ENCODE measurements at places on chromosomes 16 and 17.

- DNase-seq: no peak
Observed at GRCh38 chr17:17590883-17591354, 589 bp downstream of the PEMT start.

DNA sequence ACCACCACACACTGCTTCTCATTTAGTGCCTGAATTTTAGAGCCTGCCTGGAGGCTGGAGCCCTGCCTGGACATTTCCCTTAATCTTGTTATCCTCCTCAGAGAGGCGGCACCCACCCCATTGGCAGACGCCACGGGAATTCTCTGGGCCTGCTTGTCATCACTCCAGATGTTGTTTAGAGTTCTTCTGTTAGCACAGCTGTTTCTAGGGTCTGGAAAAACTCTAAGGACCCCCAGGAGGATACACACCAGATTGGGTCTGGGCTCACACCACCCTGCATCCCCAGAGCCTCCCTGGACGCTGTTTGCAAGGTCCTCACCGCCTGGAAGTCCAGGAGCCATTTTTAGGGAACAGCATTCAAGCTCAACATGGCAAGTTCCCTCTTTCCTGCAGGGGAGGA lies 565 bp upstream of the XAF1 start:
- DNase-seq: no peak

DNA sequence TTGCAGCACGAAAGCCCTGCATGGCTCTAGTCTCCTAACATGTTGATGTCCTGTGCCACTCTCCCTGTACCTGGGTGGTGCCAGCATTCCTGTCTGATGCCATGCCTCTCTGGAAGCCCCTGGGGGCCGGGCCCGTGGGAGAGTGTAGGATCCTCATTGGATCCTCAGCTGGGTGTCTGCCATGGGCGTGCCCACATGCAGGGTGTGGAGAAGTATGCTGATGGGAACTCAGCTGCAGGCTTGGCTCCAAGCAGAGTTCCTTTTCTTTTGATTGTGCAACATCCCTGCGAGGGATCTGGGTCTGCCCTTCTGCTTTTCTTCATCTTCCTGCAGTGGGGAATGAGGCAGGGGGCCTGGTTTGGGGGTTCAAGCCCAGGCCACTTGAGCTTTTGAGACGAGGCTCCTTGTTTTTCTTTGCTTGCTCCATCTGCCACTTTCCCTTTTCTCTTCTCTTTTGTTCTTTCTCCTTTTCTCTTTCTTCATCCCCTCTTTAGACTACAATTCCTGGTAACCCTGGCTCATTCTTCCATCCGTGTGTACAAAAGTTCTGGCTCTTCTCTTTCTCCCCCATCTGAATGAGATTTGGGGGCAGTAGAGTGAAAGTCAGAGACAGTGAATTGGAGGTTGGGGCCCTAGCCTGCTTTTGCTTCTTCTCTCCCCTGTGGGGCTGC lies 32.9 kb downstream of the KSR1 start:
- no peak for DNase-seq

- DNase-seq: no peak
Observed at GRCh38 chr16:5036228-5037156, 2.8 kb upstream of the NAGPA start.

- DNase-seq: peak; percentile 21
Observed at GRCh38 chr17:9022573-9023391, 1.5 kb downstream of the NTN1 start.

GRCh38 chr17:69486779-69487637 lies 72.5 kb downstream of the MAP2K6 start:
- no peak for DNase-seq

GRCh38 chr16:13206606-13207005 lies 305.2 kb downstream of the SHISA9 start:
- no peak for DNase-seq

DNA sequence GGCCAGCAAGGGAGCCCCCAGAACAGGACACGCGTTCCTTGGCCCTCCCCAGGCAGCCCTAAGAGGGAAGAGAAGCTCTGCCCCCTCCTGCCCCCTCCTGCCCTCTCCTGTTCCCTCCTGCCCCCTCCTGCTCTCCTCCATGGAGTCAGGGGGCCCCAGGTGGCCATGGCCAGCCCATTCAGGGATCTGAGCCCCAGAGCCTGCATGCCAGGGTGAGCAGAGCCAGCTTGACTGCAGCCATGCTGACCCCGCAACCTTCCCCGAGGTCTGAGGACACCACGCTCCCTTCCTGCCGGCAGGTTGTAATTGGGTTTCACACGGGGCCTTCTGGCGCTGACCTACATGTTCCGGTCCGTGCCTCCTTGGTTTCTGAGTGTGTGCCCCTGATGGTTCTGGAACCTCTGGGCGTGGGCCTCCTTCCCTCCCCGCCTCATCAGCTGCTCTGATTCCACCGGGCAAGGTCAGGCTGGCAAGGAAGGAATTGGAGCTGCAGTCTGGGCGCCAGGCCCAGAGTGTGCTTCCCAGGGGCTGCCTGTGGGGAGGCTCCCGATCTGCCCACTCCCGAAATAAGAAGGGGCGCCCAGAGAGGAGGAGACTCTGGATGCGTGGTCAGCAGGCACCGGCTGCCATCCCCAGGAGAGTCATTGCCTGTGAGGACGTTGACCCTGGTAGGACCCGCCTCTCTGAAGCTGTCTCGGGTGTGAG lies 23.7 kb upstream of the NPTX1 start:
- DNase-seq: no peak

- DNase-seq: no peak
Observed at GRCh38 chr17:50598487-50598886, 36.2 kb upstream of the ABCC3 start.

DNA sequence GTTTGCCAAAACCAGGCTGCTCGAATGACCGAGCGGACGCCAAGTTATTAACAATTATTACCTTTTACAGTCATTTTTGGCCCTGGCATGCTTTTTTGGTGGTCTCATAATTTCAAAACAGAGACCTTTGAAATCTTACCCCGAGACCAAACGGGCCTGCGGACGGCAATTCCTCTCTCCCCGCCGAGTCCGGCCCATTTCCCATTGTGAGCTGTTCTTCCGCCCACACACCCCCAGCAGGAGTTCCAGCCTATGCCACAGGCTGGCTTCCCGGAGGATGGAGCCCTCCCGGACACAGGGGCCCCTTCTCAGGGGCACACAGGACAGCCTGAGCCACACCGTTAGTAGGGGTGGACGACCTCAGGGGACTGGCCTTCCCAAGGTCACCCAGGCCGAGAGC lies 130.7 kb downstream of the C16orf95 start:
- no peak for DNase-seq

DNA sequence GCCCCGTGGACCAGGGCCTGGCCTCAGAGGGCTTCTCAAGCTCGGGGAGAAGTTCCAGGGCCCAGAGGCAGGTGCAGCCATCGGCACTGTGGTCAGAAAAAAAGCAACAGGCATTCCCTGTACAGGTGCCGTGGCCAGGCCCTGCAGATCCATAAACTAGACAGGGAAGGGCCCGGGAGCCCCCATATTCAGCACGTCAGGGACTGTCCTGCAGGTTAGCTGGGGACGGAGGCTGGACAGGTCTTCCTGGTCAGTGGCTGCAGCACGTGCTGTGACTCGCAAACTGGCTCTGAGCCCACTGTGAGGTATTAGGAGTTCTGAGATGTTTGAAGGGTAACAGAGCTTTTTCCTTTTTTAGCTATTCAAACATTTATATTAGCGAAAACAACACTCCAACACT lies 15.0 kb upstream of the C16orf95 start:
- no peak for DNase-seq

DNA sequence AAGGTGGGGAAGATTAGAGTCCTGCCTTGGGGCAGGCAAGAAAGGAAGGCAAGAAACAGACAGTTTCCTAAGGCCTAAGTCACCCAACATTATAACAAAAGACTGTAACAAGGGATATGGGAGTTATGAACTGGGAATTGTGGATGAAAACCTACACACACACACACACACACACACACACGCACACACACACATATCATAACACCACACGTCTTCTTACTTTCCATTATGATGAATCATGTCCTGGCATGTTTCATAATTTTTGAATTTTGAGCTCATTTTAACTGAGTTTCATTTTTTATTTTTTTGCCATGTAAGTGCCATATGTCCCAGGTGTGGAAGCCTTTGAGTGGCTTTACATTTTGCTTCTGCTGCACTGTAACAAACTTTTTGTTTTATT lies 29.9 kb downstream of the HS3ST2 start:
- no peak for DNase-seq

- DNase-seq: peak; percentile 44
Observed at GRCh38 chr16:16025214-16025968, 76.0 kb downstream of the ABCC1 start.

- DNase-seq: no peak
Observed at GRCh38 chr17:13538841-13539411, 62.8 kb downstream of the HS3ST3A1 start.

DNA sequence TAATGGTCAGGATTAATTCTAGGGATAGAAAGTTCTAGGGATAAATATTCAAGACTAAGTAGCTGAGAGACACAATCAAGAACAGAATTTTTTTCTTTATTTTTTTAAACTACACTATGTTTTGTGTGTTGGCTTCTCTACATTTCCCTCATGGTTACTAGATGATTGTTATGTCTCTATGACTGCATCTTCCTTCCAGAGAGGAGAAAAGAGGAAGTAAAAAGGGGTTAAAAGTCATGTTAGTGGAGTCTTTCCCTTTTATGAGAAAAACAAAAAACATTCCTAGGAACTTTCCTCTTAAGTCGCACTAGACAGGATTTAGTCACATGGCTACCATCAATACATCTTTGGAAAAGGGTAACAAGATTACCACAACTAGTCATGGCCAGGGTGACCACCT lies 375.0 kb downstream of the KCNJ2 start:
- DNase-seq: no peak

DNA sequence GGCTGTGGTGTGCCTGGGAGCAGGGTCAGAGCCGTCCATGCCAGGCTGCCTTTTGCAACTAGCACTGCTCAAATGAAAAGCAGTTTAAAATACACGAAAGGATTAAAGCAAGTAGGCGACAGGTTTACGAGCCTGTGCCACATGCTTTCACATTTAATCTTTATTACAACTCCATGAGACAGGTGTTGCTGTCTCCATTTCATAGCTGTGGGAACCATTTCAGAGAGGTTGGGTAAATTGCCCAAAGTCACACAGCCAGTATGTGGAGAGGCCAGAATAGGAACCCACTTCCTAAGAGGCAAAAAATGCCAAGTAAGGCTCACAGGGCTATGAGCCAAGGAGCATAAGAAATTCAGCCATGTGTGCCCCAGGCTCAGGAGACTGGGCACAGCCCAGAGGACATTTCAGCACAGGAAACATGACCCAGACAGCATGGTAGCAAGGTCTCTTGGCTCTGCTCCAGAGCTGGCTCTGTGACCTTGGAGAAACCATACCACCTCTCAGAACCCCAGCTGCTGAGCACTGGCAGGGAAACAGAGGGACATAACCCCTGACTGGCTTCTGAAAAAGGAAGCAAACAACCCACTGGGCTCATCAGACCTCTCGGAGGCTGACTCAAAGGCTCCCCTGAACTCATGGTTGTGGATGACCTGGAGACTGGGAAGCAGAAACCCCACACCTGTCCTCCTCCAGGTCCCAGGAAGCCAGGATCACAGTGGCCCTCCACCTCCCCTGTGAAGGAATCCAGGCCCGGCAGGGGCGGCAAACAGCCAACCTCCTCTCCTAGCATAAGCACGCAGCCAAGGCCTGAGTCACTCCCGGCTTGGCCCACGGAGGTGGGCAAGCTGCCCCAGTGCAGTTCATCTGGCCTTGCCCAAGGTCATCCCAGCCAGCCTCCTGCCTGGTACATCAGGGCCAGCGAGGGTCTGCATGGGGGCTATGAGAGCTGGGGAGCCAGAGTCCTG lies 40.3 kb upstream of the MRPS23 start:
- DNase-seq: no peak

- no peak for DNase-seq
Observed at GRCh38 chr17:55430541-55431288, 9.1 kb upstream of the MMD start.

DNA sequence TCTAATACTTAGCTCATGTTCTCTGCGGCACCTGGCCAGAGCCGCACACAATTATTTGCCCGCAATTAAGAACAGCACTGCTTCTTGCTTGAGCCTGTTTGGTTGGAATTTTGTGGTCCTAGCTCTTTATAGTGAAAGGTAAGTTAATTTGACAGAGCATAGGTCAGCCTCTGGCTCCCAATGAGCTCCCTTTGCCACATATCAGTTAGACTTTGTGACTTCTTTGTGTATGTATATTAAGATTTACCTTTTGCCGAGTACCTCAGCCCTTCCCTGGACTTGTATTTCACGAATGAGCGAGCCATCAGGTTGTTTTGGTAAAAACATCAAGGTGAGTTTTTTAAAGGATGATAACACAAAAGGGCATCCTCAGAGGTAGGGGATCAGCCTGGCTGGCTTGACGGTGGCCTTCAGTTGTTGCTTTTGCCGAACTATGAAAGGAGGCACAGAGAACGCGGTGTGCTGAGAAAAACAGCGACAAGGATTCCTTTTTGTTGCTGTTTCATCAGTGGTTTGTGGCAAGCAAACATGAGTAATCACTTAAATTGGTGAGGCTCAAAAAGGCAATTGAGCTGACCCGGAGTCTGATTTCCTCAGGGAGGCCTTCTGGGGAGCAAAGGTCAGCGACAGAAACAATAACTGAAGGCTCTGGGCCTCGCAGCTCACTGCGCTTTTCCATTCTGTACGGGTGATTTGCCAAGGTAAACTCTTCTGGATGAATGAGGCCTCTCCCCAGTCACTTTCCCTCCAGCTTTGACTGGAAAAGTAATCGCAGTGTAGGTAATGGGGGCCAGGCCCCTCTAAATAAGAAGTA lies 163.6 kb downstream of the HS3ST3A1 start:
- no peak for DNase-seq

DNA sequence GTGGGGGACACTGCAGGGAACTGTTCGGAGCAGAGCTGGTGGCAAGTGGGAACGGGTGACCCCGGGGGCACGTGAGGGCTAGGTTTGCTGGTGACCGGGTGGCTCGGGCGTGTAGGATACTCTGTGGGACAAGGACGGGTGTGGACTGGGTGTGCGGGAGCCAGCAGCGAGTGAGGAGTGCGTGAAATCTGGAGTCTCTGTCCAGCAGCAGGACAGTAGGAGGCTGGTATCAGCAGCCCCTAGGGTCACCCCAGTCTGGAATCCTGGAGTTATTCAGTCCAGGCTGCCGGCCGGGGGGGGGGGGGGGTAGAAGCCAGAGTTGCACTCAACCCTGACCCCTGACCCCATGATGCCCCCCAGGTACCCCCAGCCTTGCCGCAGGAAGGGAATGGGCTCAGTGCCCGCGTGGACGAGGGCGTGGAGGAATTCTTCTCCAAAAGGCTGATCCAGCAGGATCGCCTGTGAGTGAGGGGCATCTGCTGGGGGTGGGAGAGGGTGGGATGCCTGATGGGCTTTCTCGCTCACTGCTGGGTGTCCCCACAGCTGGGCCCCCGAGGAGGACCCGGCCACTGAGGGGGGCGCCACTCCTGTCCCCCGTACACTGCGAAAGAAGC lies 6.2 kb downstream of the ACD start:
- no peak for DNase-seq

DNA sequence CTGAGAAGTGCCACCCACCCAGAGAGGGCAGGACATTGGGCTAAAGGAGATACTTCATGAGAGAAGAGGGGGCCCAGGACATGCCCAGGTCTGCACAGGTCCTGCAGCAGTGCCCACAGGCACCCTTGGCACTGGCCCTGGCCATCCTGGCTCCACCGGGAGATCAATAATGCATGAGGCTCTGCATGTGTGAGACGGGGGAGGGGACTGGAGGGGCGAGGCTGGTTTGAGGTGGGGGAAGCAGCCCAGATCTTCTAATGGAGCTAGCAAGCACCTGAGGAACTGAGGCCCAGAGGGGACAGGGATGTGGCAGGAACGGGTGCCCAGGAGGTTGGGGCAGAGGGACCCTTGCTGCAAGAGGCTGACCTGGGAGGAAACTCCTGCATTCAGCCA lies 567 bp downstream of the OSBPL7 start:
- DNase-seq: no peak

GRCh38 chr17:2814049-2814448 lies 17.8 kb downstream of the RAP1GAP2 start:
- DNase-seq: no peak

GRCh38 chr17:76843703-76844484 lies 24.3 kb upstream of the MGAT5B start:
- DNase-seq: no peak

Measured in stimulated activated CD4-positive, alpha-beta T cell treated with anti-CD3 and anti-CD28 coated beads, Interleukin-4, amount 100 ng/mL, for 4 hours (primary cell).